Stimulated activated CD8-positive, alpha-beta memory T cell treated with anti-CD3 and anti-CD28 coated beads, Interleukin-4, amount 100 ng/mL, for 1 hour (primary cell): ENCODE measurements at places on chromosomes 7 and 10.

DNA sequence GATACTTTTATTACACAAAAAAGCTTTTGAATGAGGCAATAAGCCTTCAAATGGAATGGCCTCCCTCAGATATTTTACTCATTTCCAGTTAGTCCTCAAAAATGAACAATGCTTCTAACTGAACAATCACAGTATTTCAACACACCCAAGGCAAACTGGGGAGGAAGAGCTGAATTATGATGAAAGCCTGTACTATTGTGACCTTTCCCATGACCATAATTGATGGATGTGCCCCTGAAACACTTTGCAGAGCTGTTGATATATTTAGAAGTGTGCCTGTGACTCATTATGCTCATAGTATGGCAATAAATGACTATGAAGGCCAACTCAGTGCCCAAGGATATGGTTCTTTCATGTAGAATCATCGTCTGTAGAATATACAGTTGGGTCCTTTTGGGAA is 248.1 kb downstream of the AHR start:
- DNase-seq, result no peak

DNA sequence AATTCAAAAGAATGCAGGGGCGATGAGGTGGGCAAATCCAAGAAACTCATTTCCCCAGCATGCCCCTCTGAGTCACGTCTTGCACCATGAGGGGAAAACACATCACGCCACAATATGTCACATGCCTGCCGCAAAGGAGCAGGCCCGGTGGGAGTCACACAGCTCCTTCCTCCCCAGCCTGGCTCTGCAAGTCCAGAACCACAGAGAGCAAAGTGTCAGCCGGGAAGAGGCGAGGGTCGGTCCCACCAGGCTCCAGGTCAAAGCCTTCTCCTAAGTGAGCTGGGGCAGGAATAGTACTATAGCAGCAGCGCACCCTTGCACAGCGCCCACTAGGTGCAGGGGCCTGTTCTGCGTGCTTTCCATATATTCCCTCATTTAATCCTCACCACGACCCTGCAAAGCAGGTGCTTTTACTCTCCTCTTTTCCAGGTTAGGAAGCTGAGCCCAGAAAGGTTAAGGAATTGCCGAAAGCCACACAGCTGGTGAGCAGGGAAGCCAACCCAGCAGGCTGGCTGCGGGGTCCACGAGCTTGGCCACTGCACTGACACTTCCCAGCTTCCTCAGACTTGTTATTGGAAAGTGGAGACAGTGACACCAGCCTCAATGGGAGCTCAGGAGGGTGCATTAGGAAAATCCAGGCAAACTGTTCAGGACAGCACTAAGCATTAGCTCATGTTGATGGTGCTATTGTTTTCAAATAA is 94.0 kb upstream of the ZMIZ1 start:
- no peak for DNase-seq

DNA sequence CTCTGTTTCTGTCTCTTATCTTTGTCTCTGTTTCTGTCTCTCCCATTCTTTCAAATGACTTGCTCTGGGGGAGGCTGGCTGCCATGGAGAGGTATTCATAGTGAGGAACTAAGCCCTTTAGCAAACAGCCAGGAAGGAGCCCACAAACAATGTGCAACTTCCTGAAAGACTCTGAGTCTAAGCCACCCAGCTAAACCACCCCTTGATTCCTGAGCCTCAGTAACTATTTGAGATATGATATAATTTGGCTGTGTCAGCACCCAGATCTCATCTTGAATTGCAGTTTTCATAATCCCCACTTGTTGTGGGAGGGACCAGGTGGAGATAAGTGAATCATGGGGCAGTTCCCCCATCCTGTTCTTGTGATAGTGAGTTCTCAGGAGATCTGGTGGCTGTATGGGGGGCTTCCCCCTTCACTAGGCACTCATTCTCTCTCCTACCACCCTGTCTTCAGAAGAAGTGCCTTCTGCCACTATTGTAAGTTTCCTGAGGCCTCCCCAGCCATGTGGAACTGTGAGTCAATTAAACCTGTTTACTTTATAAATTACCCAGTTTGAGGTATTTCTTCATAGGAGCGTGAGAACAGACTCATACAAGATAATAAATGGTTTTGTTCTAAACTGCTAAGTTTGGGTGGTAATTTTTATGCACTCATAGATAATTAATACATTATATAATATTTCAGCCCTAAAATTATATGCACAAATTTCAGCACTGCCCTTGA is 121.2 kb upstream of the FOXP2 start:
- DNase-seq, result no peak

GRCh38 chr7:41808541-41808940 is 105.7 kb upstream of the INHBA start:
- DNase-seq, result no peak

- DNase-seq, result no peak
Observed at GRCh38 chr7:47080816-47081215, 501.1 kb downstream of the TNS3 start.

DNA sequence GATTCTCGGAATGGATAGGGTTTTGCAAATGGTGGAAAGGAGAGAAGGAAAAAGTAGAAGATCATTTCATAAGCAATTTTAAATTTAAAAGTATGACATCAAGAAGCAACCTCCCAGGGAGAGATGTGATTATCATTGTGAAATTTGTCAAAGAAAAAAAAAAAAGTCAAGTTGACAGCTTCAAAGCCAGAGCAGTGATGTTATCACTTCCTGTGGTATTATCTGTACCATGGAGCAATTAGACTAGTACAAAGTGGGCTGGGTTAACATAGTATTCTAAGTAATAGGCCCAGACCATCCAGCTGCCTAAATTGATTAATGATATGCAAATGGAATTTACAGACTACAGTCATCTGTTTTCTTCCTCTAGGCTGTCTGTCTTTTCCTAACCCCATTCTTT is 84.0 kb upstream of the NPY start:
- no peak for DNase-seq

DNA sequence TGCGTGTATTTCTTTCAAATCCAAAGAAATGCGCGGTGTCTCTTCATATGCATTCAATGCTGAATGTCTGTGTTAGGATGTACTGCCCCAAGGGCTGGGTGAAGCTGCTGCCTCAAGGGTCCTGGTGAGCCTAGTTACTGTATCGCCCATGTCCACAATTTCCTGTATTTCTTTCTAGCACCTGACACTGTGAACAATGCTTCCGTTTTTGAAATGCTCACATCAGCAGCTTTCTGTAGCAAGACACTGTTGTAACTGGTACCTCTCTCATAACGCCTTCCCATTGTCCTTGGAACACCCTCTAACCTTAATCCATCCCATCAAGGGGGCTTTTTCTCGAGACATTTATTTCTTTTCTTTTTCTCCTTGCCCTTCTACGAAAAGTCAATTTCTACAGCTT is 25.1 kb downstream of the NRP1 start:
- no peak for DNase-seq

GRCh38 chr7:258476-259190 is 31.3 kb upstream of the FOXL3 start:
- DNase-seq, result no peak

GRCh38 chr10:63670291-63670898 is 149.2 kb downstream of the REEP3 start:
- no peak for DNase-seq

DNA sequence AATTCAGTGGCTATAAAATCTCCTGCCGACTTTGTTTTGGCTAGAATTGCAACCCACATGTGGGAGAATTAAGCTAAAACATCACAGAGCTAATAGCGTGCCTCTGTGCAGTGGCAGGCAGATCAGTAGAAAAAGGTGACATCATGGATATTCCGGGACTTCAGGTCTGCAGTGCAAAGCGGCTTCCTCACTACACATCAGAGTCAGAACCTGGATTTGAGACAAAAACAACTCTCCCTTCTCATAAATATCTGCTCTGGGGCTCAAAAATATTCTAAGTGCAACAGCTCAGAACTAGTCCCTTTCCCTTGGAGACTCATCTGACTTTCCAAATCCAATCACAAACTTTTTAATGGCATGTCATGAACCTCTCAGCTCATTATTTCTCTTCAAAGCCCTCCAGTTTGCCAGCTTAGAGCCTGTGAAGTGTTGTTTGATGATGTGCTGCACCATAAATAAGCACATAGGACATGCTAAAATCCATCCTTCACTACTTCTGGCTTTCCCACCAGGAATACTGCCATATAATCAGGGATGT is 337.1 kb downstream of the RNLS start:
- no peak for DNase-seq

GRCh38 chr10:64486149-64486548 is 964.9 kb downstream of the REEP3 start:
- no peak for DNase-seq

- no peak for DNase-seq
Observed at GRCh38 chr10:100826983-100827818, 81.8 kb downstream of the PAX2 start.

- DNase-seq, result no peak
Observed at GRCh38 chr7:92010215-92010614, 69.6 kb downstream of the AKAP9 start.

DNA sequence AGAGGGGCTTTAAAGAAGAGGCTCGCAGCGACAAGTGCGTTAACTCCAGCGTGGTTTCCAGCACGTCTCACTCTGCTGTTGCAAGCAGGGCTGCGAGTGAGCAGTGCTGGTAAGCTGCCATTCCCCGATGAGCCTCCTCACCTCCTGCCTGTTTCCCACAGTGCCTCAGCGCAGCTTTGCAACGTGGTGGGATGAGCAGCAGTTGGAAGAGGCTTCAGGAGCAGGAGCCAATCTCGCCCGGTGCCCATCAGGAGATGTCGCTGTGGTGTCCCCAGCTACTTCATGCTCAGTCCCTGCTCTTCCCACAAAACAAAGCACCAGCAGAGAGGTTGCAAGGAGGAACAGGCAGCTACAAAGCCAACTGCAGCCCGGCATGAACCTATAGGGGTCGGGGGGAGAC is 2.4 kb upstream of the ADARB2 start:
- no peak for DNase-seq

DNA sequence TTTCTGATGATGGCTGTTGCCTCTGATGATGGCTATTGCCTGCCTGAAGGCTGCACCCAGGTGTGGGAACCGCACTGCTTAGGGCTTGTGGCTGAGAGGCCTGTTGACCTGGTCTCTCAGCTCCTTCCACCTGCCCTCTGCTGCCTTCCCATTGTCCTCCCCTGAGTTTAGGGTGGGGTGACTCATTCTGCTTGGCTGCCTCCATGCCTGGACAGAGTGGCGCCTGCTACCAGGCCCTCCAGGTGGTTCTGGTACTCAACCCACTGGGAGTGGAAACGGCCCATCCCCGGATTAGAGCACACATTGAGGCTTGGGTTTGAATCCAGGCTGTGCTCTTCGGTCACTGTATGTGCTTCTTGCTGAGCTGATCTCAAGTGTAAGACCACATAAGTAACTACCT is 120.6 kb downstream of the SEM1 start:
- no peak for DNase-seq

DNA sequence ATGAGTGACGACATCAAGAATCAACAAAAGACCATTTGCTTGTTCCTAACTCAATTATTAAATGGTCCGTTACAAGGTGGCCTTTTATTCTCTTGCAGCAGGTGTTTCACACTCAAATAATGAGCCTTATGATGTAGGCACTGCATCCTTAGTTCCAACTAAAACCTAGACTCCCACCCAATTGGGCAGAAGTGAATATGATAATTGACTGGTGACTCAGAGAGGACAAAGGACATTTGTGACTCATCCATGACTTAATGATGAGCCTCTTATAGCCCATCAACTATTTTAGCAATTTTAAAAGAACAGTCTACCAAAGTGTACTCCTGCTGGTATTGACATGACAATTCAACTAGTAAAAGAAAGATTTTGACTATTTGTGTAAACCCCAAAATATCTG is 1027.8 kb upstream of the PHF14 start:
- DNase-seq, result no peak

DNA sequence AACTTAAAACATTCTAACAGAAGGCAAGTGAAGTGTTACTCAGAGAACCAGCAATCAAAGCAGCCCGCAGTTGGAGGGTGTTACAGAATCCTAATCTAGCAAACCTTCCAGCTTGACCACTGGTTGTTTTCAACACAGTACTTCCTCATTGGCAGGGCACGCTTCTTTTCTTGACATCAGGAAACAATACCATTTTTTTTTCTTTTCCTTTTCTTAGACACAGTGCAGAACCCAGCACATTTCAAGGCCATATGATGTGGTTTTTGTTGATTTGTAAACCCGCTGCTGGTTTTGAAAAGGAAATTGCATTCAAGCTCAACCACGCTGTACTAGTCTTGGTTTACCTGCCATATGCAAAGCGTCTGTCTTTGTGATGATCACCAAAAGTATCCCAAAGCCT is 33.4 kb downstream of the RHOBTB1 start:
- no peak for DNase-seq
